ENCODE measurements at places on chromosomes 1 and 21.

DNA sequence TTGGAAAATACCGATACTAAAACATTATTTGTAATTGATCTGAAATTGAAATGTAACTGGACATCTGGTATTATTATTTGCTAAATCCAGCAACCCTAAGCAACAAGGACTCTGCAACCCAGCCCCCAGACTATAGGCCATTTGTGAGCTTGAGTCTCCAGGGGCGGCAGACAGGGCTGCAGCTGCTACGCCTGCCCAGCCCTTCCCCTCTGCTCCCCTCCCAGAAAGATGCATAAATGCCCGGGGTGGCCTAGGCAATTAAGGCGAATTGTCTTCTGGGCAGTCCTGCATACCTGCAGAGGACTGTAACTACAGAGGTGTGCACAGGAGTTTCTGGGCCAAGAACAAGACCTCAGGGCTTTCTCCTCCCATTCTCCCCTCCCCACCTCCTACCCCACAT is 41.2 kb upstream of the LBR start:
- DNase-seq, result no peak

- no peak for DNase-seq
These were observed 33.0 kb downstream of the MRAP start for GRCh38 chr21:32331444-32332305.

DNA sequence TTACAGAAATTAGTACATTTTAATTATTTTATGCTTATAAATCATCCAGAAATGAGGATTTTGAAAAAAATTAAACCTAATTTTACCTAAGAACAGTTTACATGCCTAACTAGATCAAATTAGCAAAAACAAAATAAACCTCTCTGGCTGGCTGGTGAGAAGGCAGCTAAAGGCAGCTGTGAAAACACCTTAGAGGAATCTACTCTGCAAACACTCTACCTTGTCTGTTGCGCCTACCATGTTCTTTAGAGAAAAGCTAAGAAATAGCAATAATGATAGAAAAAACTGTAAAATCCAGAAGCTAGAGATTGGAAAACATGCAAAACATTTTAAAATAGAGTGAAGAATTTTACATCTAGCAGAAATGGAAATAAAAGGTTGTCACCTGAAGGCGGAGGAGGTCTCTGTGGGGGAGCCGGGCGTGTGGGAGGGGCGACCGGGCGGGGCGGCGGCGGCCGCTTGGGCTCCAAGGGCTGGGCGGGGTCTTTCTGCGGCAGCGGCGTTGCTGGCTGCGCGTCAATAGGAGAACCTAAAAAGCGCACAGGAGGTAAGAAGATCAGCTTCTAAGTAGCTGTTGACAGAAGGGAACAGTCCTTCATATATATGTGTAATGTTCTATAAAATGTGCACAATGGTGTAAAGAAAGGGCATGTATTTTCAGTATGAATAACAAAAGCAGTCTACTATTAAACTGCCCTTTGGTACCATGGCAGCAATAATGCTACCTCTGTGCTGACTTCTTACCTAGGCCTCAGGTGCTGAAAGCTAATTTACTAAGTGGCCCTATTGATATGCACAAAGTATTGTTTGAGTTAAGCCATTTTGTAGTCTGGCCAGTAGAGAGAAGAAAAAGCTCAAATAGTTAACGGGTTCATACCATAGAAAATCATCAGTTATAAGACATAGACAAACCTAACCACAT is 33.3 kb upstream of the CFAP298 start:
- DNase-seq, result peak; percentile 2

- DNase-seq, result peak; percentile 85
These were observed 10.4 kb downstream of the JUN start for GRCh38 chr1:58773406-58773840.

GRCh38 chr1:162118063-162118462 is 48.6 kb downstream of the NOS1AP start:
- no peak for DNase-seq

DNA sequence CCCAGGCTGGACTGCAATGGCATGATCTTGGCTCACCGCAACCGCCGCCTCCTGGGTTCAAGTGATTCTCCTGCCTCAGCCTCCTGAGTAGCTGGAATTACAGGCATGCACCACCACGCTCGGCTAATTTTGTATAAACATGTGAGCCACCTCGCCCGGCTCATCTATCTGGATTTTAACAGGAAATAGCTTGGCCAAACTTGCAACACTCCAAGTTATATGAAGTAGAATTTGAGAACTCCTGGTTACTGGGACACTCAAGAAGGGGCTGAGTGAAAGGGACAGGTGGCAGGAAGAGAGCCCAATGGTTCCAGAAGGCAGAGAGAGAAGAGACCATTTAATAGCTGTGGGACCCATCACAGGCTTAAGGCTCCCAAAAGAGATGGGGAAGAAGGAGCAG is 2.9 kb upstream of the GPX7 start:
- no peak for DNase-seq

DNA sequence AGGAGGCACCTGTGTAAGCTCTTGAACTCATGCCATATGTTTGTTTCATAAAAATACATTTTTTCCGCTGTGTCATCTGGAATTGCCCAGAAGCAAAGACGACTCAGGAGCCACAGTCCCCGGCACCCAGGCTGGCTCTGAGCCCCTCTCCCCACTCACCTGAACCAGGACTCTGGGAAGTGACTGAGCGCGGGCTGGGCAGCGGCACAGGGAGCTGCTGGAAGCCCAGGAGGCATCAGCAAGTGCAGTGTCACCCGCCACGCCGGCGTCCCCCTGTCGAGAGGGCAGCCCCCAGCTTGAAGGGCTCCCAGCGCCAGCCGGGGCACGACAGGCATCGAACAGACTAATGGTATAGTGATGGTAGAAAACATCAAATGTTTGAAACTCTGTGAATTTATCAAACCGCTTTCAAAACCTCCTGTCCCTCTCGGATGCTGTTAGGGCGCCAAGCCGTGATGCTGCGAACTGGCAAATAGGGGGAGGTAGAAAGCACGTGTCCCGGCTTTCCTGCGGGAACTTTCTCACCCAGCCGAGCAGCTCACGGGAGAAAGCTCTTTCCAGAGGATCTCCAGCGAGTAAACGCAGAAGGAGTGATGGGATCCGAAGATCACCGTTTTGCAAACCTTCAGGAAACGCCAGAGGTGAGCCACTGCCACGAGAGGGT is 57.8 kb upstream of the COL18A1 start:
- no peak for DNase-seq

GRCh38 chr1:43450251-43450941 is 3.3 kb downstream of the HYI start:
- DNase-seq, result no peak

DNA sequence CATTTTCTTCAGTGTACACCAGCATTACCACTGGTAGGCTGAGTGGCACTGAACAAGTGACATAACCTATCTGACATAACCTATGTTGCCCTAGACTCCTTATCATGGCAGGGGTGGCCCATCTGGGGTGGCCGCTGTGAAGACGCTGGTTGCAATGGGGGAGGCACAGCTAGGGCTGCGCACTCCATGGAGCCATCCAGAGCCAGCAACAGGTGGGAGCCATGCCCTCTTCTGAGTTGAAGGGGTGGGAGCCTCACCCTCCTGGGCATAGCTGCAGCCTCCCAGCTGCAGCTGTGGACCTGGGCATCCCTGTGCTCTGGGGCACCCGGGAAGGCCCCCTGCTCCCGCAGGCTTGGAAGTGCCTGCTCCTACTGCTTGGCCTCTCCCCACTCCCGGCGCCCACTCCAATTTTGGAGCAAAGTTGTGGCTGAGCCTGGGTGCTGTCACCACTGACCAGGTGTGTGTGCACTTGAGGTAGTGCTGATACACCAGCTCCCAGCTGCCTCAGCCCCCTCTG is 52.4 kb upstream of the NTPCR start:
- DNase-seq, result no peak

- DNase-seq, result peak; percentile 59
These were observed 7.6 kb downstream of the EFNA3 start for GRCh38 chr1:155086128-155086741.

- DNase-seq, result peak; percentile 83
These were observed 48.4 kb downstream of the CAPZB start for GRCh38 chr1:19436716-19437476.

- DNase-seq, result no peak
These were observed 172.3 kb downstream of the RWDD3 start for GRCh38 chr1:95406279-95406678.

DNA sequence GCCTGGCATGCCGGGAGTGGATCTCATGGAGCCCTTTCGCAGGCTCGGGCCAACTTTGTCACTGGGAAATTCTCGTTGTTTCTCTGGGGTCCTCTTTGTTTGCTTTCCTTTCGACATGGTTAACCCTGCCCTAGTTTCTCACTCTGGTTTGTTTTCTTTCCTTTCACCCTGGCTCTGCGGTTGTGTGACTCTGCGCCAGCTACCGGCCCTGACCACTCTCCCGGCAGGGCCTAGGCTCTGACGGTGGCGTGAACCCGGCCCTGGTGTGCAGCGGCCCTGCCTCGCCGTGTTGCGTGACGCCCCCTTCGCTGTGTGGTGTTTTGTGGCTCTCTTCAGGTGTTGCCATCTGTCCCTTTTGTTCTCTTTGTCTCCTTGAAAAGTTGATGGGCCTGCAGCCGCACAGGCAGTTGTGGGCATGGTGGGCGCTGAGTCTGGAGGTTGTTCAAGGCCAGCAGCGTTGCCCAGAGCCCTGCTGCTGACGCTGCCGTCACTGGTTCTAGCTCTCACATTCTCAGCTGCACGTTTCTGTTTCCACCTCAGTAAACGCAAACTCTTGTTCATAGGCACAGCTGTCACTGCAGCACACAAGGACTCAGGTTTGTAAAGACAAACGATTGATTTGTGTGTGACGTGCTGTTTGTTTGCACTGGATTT is 64.6 kb upstream of the DIP2A start:
- DNase-seq, result no peak

DNA sequence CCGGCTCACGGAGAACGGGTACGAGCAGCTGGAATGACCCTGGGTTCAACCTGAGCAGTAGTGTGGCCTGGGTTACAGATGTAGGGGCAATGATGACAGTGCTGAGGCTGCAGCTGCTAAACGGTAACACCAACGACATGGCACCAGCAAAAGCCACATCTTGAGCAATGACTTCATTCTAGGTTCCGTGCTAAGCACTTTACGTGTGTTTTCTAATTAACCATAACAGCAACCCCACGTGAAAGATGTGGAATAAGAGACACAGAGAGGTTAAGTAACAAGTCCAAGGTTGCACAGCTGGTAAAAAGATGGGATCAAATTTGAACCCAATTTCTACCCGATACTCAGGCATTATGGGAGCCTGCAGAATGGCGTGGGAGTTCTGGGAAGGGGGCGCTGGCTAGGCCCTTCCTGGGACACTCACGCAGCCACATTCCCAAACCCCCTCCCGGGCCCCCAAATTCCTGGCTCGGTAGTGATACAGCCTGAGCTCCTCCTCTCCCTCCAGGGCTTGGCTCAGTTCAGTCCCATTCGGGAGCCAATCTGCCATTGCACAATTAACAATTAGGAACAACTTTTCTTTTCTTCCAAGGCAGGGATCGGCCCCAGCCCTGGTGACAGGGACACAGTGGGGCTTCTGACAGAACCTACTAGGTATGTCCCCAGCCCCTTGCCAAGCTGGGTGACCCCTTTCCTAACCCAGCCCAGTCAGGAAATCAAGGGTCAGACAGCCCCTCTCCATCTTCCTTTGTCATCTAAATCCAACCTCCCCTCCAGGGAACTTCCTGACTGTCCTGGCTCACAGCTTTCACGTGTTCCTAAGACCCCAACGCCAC is 23.8 kb upstream of the ECE1 start:
- DNase-seq, result no peak

GRCh38 chr1:204959836-204960235 is 83.2 kb upstream of the CNTN2 start:
- DNase-seq, result no peak

- DNase-seq, result peak; percentile 11
These were observed 59.5 kb upstream of the RGS2 start for GRCh38 chr1:192749349-192749748.

GRCh38 chr1:92817137-92817697 is 14.6 kb upstream of the RPL5 start:
- no peak for DNase-seq

DNA sequence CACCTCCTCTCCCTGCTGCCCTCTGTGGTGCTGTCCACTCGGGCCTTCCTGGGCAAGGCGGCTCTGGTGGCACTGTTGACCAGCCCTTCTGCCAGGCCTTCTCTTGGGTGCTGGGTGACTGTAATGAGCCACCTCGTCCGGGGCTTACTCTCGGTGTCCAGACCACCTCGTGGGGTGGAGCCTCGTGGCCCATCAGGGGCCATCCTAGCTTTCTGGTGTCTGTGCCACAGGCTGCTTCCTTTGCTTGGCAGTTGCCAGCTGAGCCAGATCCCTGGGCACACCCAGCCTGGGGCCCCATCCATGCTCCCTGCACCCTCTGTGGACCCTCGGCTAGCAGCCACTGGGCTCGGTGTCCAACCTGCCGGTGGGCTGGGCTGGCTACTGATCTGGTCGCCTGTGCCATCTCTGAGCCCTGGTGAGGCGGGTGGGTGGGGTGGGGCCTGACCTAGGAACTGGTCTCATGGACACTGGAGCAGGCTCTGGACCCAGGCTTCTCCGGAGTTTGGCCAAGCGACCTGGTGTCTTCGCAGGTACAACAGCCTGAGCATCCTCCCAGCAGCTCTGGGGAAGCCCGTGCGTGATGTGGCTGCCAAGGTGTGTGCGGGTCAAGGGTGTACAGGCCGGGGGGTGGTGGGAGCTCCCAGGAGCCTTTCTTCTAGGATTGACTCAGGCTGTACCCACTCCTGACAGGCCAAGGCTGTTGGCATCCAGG is 1.4 kb downstream of the PRXL2B start:
- no peak for DNase-seq
